NT2/D1 (cell line): ENCODE measurements at places on chromosomes 5 and 9.

DNA sequence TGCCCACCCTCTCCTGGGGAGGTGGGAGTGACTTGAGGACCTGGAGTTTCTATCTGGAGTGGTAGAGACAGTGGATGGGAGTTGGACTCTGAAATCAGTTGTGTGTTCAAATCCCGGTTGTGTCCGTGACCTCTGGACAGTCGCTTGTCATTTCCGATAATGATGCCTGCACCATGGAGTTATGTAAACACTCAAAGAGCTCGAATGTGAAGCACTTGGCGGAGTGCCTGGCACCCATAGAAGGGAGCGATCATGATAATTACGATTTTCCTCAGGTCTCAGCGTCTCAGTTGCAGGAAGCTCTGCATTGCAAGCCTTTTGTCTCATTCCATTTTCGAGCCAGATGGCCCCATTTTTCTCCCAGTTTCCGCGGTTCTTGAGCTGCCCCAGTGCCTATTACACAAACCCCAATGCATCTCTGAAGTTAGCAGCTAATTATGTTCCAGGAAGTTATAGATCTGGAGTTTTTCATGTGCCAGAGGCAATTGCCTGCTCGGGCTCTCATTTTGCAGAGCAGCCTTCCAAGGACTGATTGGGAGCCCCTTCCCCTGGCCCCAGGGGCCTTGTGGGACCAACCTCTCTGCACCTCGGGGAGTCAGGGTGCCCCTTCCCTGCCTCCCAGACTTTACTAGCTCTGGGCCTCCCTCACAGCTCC, 175.5 kb upstream of the MVB12B start:
- no peak for DNase-seq

DNA sequence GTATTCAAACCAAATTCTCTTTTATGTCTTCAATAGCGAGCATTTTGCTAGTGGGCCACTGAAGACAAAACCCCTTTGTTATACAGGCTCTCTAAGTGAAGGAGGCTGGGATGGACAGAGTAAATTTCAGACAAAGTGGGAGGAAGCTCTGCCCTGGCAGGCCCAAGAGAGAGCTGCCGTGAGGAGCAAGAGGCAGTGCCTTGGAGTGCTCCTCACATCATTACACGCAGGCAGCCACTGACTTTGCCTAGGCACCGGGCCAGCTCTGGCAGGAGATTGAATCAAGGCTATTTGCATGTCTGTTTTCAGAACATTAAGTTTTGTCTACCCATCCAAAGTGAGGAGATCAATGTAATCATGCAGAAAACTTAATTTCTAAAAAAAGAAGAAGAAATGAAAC, 167.7 kb downstream of the CCDC192 start:
- no peak for DNase-seq

GRCh38 chr9:107460153-107461023, 29.2 kb downstream of the KLF4 start:
- no peak for DNase-seq

GRCh38 chr5:80142996-80143395, 107.8 kb downstream of the THBS4 start:
- no peak for DNase-seq

DNA sequence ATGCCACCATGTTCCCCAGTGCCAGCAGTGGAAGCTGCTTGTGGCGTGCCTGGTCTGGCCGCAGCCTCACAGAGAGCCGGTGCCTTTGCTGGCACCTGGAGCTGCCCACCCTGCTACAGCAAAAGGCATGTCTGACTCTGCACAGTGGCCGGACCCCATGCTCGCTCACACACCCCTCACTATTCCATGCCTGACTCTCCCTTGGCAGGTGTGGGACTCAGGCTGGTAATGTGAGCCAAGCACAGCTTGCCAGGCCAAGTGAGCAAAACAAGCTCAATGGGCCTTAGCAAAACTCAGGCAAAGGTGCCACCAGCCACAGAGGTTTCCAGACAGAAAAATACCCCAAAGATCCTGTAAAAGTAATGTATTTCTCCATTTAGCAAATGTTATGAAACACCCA, 15.5 kb downstream of the GNA14 start:
- DNase-seq = no peak

- no peak for DNase-seq
These were observed 28.2 kb downstream of the LPCAT1 start for GRCh38 chr5:1495525-1495897.

DNA sequence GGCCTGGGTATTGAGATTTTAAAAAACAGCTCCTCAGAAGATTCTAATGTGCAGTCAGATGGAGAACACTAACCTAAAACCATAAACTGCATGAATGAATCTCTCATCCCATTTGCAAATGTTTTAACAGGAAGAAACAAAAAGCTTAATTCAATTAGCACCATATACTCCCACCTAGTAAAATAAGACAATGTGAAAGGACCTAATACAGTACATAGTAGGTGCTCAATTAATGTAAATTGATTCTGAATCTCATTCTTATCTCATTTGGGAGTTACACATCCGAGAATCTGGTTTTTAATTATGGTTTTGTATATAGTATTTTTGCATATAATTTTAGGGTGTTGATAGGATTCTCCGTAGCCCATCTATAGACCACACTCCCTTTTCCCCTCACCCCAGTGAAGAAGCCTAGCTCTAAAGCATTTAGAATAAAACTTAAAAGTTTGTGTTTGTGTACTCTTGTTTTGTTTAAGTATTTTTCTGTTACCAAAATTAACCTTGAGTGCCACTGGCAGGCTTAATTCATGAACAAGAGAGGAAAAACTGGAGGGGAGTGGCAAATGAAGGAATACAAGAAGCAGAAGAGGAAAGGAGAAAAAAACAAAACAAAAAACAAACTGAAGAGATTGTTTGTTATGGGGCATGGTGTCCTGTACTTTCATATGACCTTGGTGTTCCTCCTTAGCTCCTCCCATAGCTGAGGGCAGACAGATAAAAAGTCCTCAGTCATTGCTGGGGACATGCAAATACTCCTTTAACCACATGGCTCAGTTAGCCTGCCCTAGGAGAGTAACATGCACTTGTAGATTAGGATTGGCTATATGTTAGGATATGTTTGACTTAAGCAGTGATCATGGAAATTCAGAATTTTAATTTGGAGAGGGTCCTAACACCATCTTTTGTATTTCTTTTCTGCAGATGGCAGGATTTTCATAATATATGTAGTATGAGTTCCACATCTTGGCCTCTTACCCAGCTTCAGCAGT, 1.2 kb downstream of the RNF14 start:
- DNase-seq = no peak

- DNase-seq = no peak
These were observed 66.8 kb downstream of the MEF2C start for GRCh38 chr5:88816195-88816594.
